ENCODE measurements at places on chromosomes 12 and 14.

DNA sequence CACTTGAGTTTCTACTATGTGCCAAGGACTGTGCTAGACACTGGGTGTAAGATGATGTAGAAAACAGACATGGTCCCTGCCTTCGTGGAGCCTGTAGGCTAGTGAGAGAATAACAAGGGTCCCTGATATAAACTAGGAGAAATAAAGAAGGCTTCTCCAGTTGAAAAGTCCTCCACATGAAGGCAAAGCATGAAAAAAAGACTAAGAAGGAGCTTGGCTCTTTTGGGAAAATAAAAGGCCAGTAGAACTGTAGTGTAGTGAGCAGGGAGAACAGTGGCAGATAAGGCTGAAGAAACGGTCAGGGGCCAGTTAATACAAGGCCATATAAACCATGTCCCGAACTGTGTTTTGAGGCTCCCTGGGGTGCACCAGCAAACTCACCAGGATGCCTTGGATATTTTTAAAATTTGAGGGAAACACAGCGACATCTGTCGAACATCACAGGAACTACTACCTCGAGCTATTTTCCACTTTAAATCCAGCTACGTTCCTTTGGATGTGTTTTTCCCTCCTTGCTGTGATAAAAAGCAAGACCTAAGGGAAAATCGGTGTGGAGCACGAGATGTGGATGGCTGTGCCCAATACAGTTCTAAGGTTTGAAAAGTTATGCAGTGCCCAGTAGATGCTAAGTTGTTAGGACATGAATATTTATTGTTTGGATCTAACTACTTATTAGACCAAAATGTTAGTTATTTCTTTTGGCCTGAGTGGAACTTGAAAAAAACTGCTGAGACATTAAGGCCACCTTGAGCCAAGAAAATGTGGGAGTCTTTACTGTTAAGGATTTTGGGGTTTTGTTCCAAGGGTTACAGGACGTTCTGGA is 8.5 kb upstream of the CFL2 start:
- DNase-seq, result peak; percentile 59

DNA sequence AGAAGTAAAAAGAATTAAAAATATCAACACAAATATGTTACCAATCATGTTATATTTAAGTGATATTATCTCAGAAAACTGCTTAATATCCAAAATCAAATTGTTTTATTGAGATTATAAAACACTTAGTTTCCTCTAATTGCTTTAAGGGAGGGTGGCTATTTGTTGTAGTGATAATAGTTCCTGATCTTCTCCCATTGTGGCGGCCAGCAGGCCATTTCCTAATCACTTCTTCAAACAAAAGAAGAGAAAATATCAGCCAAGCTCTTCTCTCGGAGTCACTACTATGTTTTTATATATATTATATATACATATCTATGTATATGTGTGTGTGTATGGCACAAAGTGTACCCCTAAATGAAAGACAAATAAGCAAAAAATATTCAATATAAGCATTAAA is 31.5 kb downstream of the ERO1A start:
- no peak for DNase-seq

DNA sequence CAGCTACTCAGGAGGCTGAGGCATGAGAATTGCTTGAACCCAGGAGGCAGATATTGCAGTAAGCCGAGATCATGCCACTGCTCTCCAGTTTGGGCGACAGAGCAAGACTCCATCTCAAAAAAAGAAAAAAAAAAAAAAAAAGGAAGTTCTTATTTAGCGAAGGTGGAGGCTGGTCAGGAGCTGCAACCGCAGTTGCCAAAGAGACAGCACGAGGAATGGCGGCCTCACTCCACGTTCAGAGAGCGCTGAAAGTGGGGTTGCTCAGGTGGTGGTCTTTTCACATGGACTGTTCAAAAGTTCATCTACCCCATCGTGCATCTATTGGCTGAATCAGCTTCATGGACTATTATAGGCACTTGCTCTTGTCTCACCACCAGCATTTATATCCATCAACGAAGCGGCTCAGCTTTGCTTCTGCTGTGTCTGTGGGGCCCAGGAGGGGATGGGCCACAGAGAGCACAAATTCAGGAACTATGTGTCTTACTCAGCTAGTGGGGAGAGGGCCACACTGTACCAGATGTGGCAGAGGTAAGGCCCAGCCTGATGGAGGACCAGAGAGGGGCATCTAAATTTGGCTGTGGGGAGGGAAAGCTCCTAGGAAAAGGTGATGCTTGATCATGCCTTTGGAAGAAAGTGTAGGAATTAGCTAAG is 27.3 kb downstream of the SLC25A47 start:
- DNase-seq, result no peak

DNA sequence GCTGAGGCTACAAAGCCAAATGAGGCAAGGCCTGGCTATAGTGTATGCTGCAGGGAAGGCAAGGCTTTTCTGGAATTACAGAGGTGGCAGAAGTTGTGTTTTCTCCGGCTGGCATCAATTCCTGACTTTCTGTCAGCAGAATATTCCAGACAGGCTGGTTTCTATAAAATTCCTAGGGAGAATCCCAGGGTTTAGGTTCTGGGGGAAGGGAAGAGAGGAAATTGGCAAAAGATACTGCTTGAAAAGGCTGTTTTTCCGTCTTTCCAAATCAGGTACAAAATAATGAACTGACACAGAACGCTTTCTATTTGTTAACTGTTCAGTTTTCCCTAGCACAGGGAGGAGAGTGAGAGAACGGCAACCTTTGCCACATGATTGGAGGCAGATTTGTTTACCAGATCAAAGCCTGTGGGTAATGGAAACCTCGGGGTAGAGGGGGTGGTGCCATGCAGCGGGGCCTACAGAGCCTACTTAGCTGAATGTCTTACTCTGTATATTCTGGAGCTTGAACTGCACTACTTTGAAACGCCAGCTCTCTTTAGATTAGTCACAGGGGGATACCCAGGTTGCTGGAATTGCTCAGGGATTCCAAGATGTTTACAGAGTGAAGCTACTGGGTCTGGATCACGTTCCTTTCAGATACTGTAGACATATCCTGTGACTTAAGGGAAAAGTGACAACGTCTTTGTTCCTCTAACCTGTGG is 65.8 kb upstream of the DACT1 start:
- DNase-seq, result no peak

GRCh38 chr12:23630524-23630923 is 318.9 kb downstream of the SOX5 start:
- no peak for DNase-seq

- no peak for DNase-seq
Observed at GRCh38 chr12:29762637-29763300, 21.0 kb downstream of the TMTC1 start.

DNA sequence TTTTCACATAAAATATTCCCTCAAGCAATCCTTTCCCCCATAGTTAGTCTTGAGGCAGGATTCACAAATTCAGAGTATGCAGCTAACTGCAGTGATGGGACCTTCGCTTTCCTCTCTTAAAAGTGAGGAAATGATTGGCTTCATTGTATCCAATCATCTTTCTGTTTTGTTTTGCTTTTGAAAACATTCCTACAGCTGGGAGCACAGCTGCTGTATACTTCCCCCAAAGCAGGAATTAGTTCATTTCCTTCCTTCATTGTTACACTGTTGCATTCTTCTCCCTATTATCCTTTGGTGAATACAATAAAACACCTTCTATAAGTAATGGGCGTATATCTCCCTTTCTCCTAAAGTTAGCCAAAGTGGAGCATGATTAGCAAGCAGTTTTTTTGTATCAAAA is 9.4 kb upstream of the GAS2L3 start:
- DNase-seq, result no peak

DNA sequence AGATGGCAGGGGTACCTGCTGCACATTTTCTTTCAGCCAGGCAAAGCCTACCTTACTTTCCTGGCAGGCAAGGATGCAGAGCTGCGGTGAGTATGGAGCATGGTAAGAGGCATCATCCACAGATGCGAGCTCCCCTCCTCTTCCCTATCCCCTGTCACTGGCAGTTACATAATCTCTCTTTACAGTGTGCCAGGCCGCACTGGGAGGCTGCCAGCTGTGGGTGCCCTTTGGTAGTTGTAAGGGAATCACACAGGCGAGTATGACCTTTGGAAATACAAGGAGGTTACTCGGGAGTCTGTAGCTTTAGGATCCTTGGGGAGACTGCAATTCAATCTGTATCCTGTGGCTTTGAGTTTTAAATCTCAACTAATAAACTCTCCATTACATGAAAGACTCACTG is 132.5 kb downstream of the KTN1 start:
- no peak for DNase-seq

DNA sequence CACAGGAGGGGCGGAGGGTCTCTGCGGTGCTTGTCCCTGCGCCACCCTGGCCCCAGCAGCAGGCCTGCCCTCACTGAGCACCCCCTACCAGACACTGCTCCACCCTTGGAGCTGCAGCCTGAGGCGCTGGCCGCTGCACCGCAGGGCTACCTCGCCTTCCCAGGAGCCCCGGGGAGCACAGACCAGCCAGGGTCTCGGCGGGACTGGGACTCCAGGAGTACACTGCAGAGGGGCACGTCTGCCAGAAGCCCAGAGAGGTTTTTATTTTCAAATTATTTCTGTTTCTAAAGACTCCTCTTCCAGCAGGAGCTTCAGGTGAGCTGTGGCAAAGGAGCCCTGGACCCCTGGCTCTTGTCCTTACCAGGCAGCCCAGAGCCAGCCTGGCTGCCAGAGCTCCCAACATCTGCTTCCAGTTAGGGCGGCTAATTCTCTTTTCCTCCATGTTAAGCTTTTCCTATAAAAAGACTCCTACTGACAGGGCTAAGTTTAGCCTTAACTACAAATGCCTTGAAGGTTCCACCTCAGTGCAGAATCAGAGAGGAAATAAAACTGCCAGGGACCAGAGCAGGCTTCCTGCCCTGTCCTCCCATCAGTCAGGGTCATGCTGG is 26.4 kb downstream of the DEGS2 start:
- no peak for DNase-seq

DNA sequence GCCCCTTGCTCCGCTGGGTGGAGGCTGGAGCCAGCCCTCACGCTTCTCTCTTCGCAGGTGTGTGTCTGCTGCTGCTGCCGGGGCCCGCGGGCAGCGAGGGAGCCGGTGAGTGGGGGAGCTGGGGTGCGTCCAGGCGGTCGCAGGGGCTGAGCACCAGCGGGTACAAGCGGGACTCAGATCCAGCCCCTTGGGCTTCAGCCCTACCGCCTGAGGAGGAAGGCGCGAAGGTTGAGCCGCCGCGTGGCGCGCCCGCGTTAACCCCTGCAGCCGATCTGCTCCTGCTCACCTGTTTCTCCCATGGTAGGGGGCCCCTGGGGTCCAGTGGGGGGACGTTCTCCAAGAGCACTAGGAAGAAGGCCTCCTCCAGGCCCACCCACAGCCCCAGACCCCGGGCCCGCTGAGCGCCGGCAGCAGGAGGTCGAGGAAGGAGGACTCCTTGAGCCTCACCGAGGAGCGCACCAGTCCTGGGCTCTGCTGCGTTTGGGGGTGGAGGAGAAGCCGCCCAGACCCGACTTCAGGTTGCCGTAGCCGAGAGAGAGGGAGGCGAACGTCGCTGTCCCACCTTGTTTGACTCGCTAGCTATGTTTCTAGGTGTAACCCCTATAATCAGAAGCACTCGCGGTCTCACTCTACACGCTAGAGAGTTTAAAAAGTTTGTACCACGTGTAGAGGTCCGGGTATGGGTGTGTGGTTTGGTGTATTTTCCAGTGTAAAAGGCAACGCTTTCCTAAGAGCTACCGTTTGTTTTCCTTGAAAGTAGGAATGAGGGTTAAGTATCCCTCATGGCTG is 834 bp downstream of the COCH start:
- DNase-seq, result no peak

GRCh38 chr12:124390442-124391097 is 95.7 kb downstream of the RFLNA start:
- DNase-seq, result no peak

GRCh38 chr14:105212541-105213300 is 31.6 kb upstream of the NUDT14 start:
- no peak for DNase-seq

- DNase-seq, result no peak
Observed at GRCh38 chr14:101856536-101856935, 95.0 kb downstream of the PPP2R5C start.

- DNase-seq, result no peak
Observed at GRCh38 chr14:92005019-92005418, 34.8 kb downstream of the TRIP11 start.

DNA sequence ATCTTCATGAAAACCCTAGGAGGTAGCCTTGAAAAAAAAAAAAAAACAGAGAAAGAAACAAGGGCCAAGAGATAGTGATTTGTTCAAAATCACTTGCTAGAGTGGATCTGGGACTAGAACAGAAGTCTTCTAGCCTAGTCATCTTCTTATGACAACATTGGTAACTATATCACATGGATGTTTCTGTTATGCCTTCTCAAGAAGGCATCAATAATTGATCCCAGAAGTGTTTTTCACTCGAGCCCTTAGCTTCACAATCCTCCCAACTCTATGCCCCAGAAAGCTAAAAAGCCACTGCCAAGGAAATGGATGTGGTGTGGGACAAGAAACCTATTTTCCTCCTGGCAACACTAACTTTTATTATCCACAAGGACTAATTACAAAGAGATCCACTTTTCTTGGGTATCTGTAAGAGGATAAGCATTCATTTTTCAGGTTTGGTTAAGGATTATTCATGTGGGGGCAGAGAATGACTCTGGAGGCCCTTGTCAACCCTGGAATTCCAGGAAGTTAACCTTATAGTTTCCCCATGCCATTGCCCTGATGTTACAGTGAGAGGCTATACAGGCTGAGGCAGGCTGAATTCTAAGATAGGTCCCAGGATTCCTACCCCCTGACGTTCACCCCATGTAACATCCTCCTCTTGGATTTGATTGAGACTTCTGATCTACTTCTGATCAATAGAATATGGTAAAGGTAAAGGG is 67.7 kb upstream of the CPM start:
- no peak for DNase-seq

DNA sequence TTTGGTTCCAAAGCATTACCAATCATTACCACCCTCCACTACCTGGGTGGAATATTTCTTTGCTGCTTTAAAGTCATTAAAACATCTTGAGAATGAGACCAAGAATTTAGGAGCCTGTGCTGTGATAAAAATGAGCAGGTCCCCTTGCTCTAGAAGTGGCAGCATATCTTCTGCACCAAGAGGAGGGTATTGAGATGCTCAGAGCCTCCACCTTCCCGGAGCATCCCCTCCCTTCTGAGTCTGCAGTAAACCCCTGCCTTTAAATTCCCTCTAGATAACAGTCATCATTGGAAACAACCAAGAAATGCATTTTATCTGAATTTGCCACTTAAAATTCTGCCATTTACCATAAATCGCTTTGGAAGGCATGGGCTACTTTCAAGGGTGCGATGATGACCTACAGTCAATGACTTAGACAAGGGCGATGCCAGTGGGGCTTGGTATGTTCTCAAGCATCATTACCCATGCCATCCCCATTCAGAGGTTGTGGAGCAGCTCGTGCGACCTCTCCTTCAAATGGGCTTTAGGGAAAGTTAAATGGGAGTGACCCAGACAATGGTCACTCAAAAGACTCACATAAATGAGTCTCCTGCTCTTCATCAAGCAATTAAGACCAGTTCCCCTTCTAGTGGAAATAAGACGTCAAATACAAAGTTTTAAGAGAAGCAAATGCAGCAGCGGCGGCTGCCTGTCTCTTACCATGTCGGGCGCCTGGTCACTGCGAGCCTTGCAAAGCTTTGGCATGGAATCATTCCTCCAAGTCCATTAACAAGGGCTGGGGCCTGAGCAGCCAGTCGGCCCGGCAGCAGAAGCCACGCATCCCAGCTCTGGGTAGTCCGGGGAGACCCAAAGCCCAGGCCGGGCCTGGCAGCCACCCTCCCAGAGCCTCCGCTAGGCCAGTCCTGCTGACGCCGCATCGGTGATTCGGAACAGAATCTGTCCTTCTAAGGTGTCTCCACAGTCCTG is 334.5 kb downstream of the TMEM121 start:
- DNase-seq, result peak; percentile 6

GRCh38 chr14:50045039-50045711 is 71.2 kb downstream of the VCPKMT start:
- peak; percentile 88 for DNase-seq
